Gastroesophageal sphincter (tissue), 4 donors: ENCODE measurements at places on chromosomes 12 and 14. TPM values are rescaled to one million over a fixed set of nuclear protein-coding genes. Genes with fewer than 3 reads are reported as not detected.

DNA sequence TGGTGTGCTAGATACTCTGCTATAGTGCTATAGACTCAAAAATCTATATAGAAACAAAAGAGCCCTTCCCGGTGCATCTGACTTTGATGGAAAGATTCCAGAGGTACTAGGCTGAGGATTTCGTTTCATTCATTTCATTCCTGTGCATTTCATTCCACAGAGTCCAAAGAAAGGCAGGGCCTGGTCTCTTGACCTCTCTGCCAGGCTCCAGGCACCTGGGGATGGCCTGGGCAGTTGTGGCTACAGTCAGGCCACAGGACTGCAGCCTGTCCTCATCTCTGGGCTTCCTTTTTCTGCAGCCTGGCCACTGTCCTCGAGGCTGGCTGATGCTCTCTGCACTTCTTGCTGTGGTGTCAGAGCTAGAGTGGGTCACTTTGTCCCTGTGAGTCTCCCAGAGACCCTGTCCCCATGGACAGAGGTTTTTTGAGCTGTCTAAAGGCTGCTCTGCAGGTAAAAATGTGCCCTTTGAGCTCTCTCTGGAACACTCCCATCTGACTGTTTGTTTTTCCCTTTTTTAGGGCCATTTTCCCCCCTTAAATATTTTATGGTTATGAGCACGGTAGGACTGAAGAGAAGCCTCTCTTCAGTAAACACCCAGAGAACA lies 3.2 kb upstream of the VDR start:
- no peak for ATAC-seq

GRCh38 chr12:42463671-42464070 lies 125.9 kb downstream of the PRICKLE1 start:
- no peak for ATAC-seq

The MFAP5 gene
- 112 TPM for total RNA-seq

The SGPP1 gene
- total RNA-seq, result 17.3 TPM

The MTA1 gene
- total RNA-seq, result 83.5 TPM
